Stimulated activated CD8-positive, alpha-beta memory T cell treated with anti-CD3 and anti-CD28 coated beads, Interleukin-7, amount 100 ng/mL, for 1 hour (primary cell): ENCODE measurements at places on chromosomes 4 and X.

- DNase-seq = no peak
These were observed 3.9 kb downstream of the SHISA3 start for GRCh38 chr4:42401171-42401570.

DNA sequence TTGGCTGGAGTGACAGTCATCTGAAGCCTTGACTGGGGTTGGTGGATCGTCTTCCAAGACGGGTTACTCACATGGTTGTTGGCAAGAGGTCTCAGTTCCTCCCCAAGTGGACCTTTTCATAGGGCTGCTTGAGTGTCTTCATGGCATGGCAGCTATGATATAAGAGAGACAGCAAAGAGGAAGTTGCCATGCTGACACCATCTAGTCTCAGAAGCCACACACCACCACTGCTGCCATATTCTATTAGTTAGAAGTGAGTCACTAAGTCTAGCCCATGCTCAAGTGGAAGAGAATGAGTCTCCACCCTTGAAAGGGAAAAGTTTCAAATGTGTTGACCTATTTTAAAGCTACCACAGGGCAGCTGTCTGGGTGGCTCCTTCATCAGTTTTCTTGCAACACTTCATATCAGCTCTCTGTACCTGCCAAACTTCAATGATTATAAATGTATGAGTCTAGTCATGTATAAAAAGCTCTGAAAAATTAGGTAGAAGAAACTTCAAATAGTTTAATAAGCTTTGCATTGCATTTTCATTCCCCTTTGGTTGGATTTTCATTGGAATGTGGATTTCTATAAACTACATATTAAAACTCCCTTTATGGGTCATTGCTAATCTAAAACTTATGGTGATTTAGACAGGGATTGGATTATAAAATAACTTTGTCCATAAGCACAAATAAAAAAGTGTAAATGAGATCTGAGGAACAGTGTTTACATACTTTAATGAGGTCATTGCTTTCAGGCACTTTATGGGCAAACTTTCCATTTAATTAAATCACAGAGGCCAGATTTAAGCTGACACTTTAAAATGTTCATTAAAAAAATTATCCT lies 68.0 kb upstream of the ATXN3L start:
- DNase-seq = no peak

- no peak for DNase-seq
These were observed 170.0 kb downstream of the RELL1 start for GRCh38 chr4:37516057-37516775.

DNA sequence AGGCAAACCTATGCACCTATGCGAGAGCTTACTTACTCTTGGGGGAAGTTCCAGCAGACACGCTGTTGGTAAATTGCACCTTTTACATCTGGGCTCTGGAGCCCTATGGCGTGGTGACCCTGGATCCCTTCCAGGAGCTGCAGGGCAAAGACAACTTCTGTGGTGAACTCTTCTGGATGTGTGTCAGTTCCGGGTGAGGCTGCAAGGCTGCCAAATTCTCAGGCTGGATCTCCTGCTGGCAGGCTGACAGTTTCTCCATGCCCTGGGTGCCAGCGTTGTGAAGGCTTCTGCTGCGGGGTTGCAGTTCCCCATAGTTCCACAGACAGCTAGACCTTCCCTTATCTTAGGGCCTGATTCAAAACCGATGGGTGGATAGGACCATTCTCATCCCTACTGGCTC lies 37.9 kb downstream of the RAP2C start:
- DNase-seq = no peak

DNA sequence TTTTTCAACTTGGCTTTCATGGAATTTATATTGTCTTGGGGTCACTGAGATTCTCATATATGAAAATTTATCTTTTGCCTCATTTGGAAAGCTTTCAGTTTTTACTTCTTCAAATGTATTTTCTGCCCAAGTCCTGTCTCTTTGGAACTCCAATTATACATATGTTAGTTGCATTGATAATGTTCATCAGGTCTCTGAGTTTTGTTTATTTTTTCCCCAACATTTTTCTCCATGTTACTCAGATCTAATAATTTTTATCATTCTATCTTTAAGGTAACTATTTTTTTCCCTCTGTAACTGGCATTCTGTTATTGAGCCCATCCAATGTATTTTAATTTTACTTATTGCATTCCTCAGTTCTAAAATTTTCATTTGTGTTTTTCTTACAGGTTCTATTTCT lies 10.7 kb upstream of the TRO start:
- DNase-seq = no peak

DNA sequence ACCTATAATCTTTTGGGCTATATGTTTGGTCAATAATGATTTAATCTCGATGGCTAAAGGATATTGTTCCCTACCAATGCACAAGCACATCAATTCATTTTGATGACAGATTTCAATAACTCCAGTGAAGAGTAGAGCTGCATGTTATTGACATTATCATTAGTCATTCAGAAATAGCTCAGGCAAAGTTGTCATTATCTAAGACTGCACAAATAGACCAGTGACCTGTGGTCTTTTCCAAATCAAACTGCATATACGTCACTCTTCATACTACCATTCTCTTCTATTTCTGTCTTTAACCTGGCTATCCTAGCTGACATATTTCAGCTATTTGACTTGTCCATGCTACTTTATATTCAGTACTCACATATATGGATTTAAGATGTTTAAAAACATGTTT lies 1050.8 kb downstream of the C4orf33 start:
- DNase-seq = no peak

DNA sequence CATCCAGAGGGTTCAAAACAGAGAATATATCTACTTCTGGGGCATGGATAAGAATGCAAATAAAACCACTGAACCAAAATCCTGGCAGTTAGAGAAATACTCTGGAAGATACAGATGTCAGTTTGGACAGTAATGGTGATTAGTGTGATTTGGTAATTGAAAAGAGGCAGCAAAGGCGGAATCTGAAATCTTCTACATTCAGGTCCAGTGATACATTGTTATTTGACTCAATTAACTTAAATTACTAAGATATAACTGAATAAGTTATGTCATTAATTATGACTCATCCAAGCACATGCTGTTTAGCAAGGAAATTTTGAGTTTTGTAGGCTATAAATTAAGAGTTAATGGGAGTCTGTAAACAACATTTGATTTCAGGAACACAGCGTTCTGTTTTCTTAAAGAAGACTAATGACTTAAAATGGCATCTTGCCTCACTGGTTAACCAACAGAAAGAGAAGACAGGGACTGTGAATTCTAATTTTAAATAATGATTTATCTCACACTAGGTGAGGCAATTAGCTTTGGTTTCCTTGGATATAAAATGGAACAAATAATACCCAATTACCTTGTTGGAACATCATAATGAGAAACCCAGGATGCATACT lies 937.1 kb downstream of the PDHA2 start:
- DNase-seq = no peak

GRCh38 chr4:136810626-136811025 lies 721.7 kb downstream of the PCDH18 start:
- no peak for DNase-seq

- no peak for DNase-seq
These were observed 892.1 kb upstream of the INTU start for GRCh38 chr4:126740687-126741086.

GRCh38 chr4:114272226-114272625 lies 292.8 kb upstream of the ARSJ start:
- no peak for DNase-seq

GRCh38 chrX:130829526-130830515 lies 73.2 kb downstream of the ENOX2 start:
- DNase-seq = no peak

DNA sequence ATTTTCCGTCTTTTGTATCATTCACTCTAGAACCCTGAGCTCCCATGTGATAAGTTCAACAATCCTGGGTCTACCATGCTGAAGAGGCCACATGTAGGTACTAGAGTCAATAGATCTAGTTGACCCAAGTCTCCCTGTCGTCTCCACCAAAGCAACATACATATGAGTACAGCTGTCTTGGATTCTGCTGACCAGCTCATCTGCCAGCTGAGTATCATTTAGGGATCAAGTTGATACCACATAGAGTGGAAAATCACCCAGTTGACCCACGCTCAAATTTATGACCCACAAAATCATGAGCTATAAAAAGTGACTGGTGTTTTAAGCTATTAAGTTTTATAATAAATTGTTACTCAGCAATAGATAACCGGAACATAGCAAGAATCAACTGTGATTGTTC lies 61.8 kb downstream of the DMD start:
- DNase-seq = no peak

DNA sequence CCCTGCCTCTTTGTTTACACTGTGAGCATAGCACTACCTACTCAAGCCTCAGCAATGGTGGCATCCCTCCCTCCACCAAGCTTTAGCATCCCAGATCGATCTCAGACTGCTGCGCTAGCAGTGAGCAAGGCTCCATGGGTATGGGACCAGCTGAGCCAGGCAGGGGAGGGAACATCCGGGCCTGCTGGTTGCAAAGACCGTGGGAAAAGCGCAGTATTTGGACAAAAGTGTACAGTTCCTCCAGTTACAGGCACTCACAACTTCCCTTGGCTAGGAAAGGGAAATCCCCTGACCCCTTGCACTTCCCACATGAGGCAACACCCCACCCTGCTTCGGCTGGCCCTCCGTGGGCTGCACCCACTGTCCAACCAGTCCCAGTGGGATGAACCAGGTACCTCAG lies 26.5 kb downstream of the EGF start:
- no peak for DNase-seq

DNA sequence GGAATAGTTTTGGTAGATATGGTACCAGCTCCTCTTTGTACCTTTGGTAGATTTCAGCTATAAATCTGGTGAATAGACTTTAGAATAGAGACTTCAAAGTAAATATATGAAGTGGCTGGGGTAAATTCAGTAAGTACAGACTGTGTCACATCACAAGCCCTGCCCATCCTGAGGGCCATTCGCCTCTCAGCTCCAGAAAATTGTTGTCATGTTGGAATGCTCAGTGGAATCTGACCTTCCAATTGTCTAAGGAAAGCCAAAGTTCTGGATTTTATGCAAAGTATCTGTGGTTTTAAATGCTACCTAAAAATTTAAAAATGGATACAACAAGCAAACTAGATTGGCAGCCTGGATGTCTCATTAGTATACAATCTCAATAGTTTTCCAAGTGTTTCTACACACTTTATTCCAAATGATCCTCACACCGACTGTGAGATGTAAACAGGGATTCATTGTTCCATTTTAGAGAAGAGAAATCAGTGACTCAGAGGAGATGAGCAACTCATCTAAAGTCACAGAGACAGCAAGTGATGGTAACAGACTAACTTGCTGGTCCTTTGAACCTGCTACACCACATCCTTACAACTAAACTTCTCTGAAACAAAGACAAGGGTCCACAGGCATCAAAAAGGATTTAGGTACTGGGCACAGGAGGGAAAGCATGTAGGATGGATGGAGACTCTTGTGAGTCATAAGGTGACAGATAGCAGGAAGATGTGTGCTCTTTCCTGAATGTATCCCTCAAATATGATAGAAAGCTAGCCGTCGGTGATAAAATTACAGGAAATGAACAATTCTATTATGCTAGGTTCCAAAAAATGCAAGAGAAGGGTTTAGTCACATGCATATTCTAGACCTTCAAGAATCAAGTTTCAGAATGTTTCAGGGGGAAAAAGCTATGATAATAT lies 127.3 kb downstream of the ATP10D start:
- no peak for DNase-seq

- no peak for DNase-seq
These were observed 21.0 kb upstream of the ADD1 start for GRCh38 chr4:2822461-2823300.

GRCh38 chr4:42359711-42360110 lies 37.6 kb upstream of the SHISA3 start:
- no peak for DNase-seq

GRCh38 chr4:140609548-140610425 lies 41.0 kb upstream of the UCP1 start:
- no peak for DNase-seq

DNA sequence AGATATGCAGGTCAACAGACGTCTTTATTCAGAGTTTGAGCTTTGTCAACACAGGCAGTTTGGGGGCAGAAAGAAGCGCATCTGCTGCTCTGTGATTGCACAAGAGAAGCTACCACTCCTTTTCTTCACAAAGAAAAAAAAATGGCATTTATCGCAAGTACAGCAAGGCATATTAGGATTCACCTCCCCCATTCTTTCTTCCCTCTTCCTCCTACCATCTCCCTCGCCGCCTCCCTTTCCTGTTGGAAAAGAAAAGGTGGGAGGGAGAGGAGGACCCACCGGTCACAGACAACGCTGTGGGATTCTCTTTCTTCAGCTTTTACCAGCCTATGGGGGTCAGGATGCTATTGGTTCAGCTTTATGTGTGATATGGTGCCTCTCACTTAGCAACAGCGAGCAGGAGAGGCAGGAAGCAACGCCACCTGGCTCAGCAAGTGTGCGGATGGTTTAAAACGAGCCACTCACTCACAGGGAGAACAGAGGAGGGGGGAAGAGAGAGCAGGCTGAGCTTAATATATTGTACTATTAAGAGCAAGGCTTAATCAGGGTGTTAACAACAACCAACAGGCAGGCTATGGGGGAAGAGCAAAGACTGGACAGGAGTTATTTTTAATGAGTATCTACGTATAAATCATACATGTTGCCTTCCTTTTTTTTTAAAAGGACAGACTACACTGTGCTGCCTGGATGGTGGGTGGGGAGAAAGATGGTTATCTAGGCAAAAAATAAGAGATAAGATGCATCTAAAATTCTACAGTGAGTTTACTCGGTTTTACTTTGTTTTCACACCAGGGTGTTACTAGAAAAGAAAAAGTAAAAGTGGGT lies 104.7 kb downstream of the MAML3 start:
- no peak for DNase-seq

- no peak for DNase-seq
These were observed 34.0 kb upstream of the PLAC1 start for GRCh38 chrX:134692233-134692632.
